ENCODE measurements at places on chromosomes 12 and 14.

- DNase-seq: peak; percentile 42
Observed at GRCh38 chr14:105205673-105206208, 24.6 kb upstream of the NUDT14 start.

DNA sequence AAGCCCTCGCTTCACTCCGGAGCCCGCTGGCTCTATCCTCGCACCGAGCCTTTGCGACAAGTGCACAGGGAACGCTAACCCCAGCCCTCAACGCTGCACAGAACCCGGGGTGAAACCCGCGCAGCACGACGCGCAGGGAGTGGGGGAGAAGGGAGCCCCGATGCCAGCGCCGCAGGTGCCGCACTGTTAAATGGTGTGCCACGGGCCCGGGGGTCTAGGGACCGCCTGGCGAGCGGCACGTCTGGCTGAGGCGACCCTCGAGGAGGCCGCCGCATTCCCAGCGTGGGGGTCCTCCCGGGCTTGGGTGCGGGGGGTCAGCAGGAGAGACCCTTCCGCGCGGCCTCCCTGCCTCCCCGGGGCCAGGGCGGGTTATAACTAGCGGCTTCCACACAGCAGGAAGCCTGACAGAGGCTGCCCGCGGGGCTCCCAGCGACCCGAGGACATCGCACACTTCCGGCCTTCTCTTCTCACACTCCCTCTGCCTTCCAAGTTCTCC lies 23.8 kb upstream of the LRTM2 start:
- DNase-seq: peak; percentile 48

DNA sequence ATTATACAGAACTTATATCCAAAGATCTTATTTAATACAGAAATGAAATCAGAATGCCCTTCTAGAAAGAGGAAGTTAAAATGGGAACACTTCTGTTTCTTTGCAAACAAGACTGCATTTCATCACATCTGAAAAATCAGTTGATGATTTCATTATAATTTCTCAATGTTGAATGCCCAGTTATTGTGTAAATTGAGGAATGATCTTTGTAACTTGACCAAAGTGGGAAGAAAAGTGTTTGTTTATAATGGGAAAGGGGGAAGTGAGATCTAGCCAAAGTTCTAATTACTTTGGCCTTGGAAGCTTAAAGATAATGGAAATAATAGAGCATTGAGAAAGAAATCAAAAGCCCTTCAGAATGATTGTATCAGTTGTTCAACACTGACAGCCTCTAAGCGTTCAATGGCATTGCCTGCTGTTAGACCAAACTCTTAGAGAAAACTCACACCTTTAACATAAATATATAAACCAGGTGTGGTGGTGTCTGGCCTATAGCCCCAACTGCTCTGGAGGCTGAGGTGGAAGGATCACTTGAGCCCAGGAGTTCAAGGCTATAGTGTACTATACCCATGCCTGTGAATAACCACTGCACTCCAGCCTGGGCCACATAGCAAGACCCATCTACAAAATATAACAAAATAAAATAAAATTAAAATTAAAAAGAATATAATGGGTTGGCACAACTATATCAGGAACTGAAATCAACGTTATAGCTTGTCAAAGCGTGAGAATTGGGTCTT lies 9.9 kb upstream of the LYZ start:
- no peak for DNase-seq

DNA sequence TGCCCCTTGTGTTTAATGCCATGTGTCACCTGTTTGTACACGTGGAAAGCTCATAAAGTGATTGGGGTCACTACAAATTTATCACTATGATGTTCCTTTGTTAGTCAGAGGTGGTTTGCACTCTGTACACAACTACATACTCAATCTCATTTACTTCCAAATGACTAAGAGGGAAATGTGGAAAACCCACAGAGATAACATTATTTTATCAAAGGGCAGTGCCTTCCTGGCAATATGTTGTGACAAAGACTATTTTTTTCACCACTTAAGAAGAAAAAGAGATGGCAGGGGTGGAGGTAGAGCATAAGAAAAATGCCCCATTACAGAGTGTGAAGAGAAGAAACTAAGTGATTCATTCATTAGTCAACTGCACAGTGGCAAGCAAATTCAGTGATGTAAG lies 1064.1 kb upstream of the FLRT2 start:
- DNase-seq: no peak

DNA sequence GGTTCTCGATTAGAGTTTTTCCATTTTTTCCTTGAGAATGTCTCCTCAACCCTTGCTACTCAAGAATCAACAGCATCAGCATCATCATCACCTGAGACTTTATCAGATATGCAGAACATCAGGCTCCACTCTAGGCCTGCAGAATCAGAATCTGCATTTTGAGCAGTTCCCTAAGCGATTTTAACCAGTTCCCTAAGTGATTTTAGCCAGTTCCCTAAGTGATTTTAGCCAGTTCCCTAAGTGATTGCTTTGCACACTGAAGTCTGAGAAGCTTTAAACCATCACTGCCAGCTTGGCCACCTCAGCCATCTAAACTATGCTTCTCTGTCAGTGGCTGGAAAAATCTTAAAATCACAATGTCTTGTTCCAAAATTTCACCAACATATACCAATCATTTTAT lies 29.4 kb upstream of the SLC38A1 start:
- no peak for DNase-seq

DNA sequence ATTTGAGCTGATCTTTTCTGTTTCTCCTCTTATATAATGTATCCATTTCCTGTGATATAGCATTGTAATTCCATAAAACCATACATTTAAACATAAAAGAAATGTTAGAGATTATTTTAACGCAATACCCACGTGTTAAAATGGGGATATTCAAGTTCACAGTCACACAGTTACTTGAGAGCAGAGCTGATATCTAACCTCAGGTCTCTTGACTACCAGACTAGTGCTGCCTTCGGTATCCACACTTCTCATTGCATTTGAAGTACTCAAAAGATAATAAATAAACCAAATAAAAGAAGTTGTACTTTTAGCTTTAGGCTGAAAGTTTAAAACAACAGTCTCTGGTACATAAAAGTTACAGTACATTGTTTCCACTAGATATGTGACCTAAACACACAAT lies 2.9 kb downstream of the CLECL1 start:
- no peak for DNase-seq

DNA sequence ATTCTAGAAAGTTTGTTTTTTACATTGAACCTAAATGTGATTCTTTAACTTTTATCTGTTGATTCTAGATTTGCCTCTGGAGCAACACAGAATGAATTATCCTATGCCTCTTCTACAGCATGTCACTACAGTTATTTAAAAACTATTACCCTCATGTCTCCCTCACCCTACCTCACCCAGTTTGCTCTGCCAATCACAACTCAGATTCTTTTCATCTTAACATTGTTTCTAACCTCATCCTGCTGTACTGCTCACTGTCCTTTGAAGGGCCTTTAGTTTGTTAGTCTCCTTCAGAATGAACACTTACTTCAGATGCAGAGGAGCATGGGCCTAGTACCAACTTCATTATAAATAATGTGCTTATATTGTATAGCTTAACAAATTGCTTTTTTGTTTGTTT lies 21.5 kb downstream of the YLPM1 start:
- DNase-seq: no peak

DNA sequence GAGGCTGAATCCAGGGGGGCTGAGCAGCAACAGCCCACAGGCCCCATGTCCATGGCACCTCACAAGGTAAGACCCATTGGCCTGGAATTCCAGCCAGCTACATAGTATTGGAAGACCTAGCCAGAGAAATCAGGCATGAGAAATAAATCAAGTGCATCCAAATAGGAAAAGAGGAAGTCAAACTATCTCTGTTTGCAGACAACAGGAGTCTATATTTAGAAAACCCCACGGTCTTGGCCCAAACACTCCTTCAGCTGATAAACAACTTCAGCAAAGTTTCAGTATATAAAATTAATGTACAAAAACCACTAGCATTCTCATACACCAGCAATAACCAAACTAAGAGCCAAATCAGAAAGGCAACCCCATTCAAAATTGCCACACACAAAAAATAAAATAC lies 16.9 kb downstream of the PDE6H start:
- DNase-seq: no peak

DNA sequence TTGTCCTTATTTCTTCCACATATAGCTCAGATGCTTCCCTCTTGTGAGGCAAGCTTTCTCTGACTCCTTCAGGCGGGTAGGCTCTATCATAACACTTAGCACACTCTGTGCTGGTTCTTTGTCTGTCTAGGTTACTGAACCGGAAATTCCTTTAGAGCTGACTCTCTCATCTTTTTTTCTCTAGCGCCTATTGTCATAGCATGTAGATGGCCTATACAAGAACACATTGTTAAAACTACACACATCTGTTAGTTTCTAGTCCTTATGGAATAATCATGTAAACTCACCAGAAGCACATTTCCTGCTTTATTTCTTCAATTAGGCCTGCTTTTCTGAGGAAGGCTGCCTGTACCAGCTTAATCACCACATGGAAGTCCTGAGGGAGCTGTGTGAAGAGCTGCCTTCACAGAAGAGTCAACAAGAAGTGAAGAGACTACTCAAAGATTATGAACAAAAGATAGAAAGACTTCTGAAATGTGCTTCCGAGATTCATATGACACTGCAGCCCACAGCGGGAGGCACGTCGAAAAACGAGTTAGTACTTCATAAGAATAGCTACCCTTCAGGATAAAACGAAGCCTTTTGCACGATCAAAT lies 143.9 kb downstream of the SYNE2 start:
- peak; percentile 15 for DNase-seq

GRCh38 chr12:29048787-29049186 lies 100.3 kb upstream of the FAR2 start:
- no peak for DNase-seq

GRCh38 chr12:10122689-10123088 lies 7.3 kb downstream of the CLEC7A start:
- DNase-seq: no peak

- DNase-seq: no peak
Observed at GRCh38 chr12:104649921-104650320, 193.2 kb downstream of the CHST11 start.

DNA sequence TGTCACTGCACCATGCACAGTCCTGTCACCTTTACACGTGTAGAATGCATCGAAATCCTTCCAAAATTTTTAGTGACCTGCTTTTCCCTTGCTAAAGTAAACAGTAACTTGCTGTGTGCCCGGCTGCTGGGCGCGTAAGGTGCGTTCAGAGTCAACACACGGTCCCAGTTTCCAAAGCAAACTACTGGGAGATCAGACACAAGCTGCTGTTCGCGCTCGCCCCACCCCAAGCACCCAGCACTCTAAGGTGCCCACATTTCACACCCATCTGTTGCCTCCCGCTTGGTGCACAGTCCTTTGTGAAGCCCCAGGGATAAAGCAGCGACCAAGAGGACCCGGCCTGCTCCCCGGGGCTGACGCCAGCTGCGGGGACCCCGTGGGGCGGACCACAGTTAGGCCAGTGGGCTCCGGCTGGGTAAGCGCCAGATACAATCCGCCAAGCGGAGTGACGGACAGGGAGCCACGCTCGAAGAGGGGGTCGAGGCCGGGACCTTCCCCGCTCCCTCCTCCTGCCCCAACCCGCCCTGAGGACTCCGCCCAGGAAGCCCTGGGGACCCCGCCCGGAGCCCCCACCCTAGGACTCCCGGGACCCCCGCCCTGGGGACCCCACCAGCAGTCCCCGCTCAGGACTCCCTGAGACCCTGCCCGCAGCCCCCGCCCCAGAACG lies 633 bp downstream of the STX2 start:
- peak; percentile 39 for DNase-seq

GRCh38 chr14:34355584-34356263 lies 106.3 kb downstream of the SPTSSA start:
- DNase-seq: peak; percentile 78

DNA sequence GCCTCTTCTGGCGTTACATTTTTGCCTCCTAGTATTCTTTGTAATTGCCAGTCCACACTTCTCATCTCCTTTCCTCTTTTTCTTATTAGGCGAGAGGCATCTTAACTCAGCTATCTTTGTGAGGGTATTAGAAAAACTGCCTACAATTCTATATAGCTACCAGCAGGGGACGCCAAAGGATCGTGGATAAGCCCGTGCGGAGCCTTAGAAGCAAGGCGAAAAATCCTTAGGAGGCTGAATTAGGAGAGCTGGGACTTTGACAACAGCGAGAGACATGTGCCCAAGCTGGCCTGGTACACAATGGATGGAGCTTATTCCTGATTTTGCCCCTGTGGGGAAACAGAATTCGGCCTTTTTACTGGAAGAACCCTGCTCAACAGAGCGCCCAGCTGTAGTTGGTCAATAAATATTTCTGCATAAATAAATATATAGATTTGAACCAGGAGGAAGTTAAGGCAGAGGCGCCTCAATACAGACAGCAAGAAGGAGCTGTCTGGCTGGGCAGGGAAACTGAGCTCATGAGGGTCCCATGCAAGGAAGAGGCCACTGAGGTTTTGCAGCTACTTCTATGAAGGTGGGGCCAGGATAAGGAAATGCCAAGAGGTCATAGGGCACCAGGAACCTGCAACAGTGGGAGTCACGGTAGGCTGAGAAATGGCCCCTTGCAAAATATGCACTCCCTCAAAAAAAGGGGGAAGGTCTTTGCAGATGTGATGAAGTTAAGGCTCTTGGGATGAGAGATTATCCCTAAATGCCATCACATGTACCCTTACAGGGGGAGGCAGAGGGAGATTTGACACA lies 14.6 kb upstream of the RBM19 start:
- peak; percentile 71 for DNase-seq

DNA sequence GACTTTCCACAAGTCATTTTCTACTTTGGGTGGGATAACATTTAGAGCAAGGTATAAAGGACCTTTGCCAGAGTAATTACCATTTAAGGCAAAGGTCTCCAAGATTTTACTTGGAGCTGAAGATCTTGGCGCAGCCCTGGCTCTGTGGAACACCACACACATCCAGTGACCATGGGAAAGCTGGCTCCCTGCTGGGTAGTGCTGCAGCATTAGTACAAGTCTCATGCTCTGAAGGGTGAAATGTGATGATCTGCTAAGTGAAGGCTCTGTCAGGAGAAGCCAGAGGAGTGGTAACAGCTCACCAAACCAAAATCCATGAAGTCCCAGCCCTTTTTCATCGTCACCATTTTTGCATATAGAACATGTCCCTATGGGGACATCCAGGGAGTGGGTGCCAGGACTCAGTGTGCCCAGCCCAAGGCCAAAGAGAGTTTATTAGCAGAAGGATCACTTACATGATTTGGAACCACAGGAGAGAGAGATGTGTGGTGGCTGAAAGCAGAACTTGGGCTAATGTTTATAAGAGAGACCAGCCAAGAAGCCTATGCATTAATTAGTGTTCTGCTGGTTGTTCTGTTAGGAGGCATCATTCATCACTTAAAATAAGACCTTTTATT lies 110.7 kb downstream of the SLC38A6 start:
- DNase-seq: no peak

Measured in AG20443 (cell line).